Metanephros (tissue), 2 donors: ENCODE measurements at places on chromosomes 2 and 18. TPM values are rescaled to one million over a fixed set of nuclear protein-coding genes. Genes with fewer than 3 reads are reported as not detected.

The IWS1 gene
- total RNA-seq, result 33.2 TPM

The STEAP3 gene
- total RNA-seq, result 9.1 TPM

The LHCGR gene
- total RNA-seq, result 1.3 TPM

The FRZB gene
- 7.8 TPM for total RNA-seq

The KIAA2012 gene
- total RNA-seq, result 0.18 TPM

The MYOM1 gene
- 92.8 TPM for total RNA-seq

The MYO5B gene
- total RNA-seq, result 27.9 TPM

The CENPA gene
- total RNA-seq, result 5.3 TPM

The MERTK gene
- 17.3 TPM for total RNA-seq

The SERPINB12 gene
- total RNA-seq, result not detected

The CD302 gene
- 19.2 TPM for total RNA-seq
